ENCODE measurements at places on chromosomes 13 and 19. TPM values are rescaled to one million over a fixed set of nuclear protein-coding genes. Genes with fewer than 3 reads are reported as not detected.
A peak's percentile ranks its signal among the peaks of the same experiment; 100 is the strongest.

Gene FCAR
- not detected for total RNA-seq

Gene FAM216B
- not detected for total RNA-seq

Gene ZNF555
- total RNA-seq: 1.2 TPM

Gene KCNN4
- 92.4 TPM for total RNA-seq

Gene FGF22
- total RNA-seq: not detected

DNA sequence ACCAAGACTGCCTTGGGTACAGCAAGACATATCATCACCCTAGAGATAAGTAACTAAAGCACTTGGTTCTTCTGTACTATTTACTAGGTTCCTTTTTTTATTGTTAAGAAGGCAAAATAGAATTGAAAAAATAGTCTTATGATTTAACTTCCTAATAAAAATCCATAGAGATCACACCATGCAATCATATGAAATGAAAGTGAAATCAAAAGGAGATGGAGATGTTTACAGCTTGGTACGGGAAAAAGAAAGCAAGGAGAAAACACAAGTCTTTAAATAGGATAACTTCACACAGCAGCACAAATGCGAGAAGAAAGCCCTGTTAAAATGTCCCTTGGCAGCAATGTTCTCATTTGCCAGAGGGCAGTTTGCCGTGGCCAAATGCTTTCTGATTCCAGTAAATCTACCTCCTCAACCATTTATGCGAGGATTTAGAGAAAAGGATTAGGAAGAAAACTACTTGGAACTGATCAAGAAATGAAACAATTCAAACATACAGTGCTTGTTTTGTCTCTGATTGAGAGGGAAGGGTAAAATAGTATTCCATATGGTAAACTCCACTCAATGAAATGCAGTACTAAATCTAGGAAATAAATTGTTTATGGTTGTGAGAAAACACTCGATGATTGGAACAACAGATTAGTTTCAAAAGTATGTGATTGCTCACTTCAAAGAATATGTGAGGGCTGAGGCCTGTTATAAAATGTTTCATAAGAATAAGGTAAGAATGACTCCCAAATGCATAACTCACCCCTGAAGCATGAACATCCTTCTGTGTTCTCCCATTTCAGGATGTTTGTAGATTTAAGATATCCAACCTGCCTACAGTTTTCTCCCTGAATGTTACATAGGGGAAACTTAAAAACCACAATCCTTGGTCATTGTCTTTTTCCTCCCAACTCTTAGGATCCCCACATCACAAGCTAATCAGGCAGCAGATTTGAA, 487.8 kb downstream of the DACH1 start:
- DNase-seq: no peak

GRCh38 chr19:347946-348861, 3.6 kb upstream of the MIER2 start:
- peak; percentile 69 for DNase-seq

DNA sequence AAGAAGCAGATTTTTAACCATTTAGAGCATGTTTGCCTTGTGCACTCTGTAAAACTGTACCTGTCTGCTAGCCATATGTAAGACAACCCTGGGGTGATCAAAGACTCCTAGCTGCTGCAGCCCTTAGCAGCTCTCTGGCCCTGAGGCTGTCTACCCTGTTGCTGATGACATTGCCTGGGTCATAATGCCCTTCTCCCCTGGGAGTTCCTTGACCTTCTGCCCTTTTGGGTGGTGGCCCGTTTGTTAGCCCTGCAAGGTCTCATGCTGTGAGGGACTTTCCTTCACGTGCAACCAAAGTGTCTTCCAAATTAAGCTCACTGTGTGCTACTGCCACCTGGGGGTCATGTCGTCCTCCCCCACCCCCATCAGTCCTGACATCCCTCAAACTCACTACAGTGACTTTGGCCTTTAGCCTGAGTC, 7.4 kb downstream of the GPC6 start:
- no peak for DNase-seq

GRCh38 chr19:10122045-10122444, 2.3 kb upstream of the EIF3G start:
- no peak for DNase-seq

- no peak for DNase-seq
Observed at GRCh38 chr13:62294244-62294643, 878.6 kb upstream of the PCDH20 start.

- DNase-seq: peak; percentile 37
Observed at GRCh38 chr19:42693760-42694350, 46.4 kb downstream of the PSG3 start.

GRCh38 chr19:22427960-22428913, 6.1 kb upstream of the ZNF98 start:
- no peak for DNase-seq

DNA sequence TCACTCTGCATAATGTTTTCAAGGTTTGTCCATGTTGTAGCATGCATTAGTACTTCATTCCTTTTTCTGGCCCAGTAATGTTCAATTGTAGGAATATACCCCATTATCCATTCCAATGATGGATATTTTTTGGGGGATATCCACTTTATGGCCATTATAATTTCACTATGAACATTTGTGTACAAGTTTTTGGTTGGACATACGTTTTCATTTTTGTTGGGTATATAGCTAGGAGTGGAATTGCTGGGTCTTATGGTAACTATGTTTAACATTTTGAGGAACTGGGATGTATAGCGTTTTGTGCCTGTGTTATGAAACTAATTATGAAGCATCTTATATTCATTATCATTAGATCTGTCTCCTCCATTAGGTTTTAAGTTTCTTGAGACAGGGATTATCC, 191.6 kb downstream of the TM9SF2 start:
- no peak for DNase-seq

DNA sequence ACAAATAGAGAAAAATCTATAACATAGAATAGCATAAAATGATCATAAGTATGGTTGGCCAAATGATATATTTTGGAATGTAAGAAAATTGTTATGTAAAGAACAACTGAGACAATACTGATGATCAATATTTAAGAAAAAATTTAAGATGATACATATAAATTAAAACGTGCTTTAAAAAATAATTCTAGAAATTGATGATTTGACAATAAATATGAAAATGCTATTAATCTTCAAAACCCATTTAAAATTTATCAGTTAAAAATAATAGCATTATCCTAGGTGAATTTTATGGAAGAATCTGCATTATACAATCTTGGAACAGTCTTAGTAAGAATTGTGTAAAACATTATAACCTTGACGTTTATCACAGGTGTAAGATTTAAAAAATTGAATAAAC, 95.1 kb upstream of the DACH1 start:
- no peak for DNase-seq

DNA sequence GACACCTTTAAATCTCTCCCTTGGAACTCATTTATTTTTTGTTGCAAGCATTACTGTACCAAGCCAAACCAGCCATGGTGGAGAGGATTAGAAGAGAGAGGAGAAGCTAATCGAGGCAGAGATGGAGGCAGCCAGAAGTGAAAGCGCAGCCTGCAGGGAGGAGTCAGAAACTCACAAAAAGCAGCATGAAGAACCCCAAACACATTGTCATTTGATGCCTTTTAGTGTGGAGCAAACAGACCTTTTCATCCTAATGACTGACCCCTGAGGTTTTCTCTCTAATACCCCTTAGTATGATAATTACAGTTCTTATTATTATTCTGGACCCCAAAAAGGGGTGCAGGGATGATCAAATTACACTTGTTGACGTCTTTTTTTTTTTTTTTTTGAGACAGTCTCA, 62.5 kb downstream of the TNFRSF19 start:
- no peak for DNase-seq

GRCh38 chr13:85993567-85993966, 194.3 kb upstream of the SLITRK6 start:
- DNase-seq: no peak

All from PC-9 (cell line).